ENCODE measurements at places on chromosomes 13 and 19. TPM values are rescaled to one million over a fixed set of nuclear protein-coding genes. Genes with fewer than 3 reads are reported as not detected.

GRCh38 chr13:22012686-22013085, 341.8 kb downstream of the FGF9 start:
- H3K36me3 ChIP-seq, result no peaks in the 10 kb centered on the region
- DNase-seq, result no peak
- no peak overlapping the region for H3K4me3 ChIP-seq
- no peaks in the 10 kb centered on the region for H3K27me3 ChIP-seq
- H3K4me1 ChIP-seq, result no peaks in the 10 kb centered on the region

DNA sequence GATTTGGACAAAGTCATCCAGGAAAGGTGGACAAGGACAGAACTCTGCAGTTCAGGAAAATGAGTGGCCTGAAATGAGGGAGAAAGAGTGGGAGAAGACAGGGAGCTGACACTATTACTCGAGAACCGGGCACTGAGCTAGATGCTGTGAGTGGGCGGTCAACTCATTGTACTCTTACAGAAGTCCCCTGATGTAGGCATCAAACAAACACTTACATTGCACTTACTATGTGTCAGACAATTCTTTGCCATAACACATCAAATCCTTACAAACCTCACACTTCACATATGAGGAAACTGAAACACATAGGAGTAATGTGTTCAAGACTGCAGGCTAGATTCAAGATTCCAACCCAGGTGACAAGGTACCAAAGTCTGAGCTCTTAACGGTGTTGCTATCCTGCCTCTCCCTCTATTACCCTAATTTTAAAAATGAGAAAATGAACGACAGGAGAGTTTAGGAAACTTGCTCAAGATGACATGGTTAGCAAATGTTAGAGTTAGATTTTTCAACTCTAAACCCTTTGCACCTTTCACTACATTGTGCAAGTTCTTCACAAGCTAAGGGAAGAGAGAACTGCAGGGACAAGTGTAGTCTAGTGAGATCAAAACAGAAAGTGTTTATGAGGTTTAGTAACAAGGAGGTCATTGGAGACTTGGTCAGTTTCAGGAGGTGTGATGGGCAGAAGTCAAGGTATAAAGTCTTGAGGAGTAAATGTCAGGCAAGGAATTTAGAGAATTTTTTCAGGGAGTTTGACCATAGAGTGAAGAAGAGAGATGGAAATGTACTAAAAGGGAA, 4.9 kb upstream of the MEDAG start:
- peaks cover 26% of the 10 kb centered on the region for H3K27me3 ChIP-seq
- H3K4me3 ChIP-seq, result no peak overlapping the region
- no peak overlapping the region for H3K27ac ChIP-seq

DNA sequence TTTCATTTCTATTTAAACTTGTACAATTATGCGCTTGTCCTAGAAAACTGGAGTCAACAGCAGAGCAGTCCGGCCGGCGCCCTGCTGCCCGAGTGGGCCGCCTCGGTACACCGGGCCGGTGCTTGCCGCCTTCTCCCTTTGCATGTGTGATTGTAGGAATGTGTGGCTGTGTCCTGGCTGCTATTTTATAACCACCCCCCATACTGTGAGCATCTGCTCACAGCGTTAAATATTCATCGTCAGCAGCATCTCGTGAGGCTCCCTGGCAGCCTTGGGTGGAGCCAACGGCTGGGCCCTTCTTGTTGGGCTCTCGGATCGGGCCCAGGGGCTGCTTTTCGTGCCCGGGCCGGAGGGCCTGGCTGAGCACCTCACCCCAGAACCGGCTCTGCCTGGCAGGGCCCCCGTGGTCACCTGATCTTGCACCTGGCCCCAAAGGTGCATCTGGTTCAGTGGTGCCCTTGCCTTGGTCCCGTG, 10.6 kb downstream of the PIAS4 start:
- peaks cover 6% of the 10 kb centered on the region for H3K36me3 ChIP-seq
- no peaks in the 10 kb centered on the region for H3K27me3 ChIP-seq
- no peak overlapping the region for H3K4me3 ChIP-seq
- peaks cover 4% of the 10 kb centered on the region for H3K4me1 ChIP-seq
- H3K27ac ChIP-seq, result no peak overlapping the region

DNA sequence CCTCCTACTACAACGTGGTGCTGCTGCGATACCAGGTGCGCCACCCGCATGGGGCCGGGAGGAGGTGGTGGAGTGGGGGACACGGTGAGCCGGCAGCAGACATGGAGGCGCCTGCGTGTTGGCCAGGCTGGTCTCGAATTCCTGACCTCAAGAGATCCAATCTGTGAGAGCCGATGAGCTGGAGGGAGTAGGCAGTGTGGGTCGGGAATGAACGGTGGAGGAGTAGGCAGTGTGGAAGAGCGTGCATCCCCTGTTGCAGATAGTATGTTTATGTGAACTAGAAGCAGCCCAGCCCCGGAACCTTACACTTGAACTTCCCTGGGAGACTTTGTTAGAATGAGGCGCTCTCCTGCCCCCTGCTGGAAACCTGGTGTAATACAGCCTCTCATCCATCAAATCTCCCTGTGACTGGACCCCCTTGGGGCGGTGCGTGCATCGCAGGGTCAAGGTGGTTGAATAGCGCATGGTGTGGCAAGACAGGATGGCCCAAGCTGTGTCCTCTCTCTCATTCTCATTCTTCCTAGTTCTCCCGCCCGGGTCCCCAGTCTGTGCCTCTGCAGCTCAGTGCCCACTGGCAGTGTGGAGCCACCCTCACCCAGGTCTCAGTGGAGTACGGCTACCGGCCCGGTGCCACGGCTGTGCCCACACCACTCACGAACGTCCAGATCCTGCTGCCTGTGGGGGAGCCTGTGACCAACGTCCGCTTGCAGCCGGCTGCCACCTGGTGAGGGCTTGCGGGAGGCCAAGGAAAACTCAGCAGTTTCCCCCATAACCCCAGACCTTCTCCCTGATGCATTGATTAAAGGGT, 10.5 kb upstream of the B3GNT3 start:
- no peak overlapping the region for H3K27ac ChIP-seq
- H3K4me1 ChIP-seq, result no peaks in the 10 kb centered on the region
- no peaks in the 10 kb centered on the region for H3K27me3 ChIP-seq

DNA sequence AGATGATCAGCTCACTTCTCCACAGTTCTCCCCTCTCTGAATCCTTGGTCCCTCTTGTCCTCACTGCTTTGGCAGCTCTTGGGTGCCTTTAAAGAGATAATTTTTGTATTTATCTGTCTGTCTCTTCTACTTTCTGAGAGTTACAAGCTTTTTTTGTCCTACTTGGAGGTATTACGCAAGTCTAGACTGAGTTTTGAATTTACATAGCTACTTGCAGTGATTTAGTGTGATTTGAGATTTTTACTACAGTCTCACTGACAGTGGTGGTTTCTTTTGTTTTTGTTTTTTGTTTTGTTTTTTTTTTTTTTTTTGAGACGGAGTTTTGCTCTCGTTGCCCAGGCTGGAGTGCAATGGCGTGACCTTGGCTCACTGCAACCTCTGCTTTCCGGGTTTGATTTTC, 22.1 kb downstream of the URI1 start:
- H3K4me1 ChIP-seq, result no peaks in the 10 kb centered on the region
- DNase-seq, result no peak
- no peak overlapping the region for H3K27ac ChIP-seq
- no peaks in the 10 kb centered on the region for H3K27me3 ChIP-seq
- no peak overlapping the region for H3K4me3 ChIP-seq

The LENG9 gene
- 18.2 TPM for total RNA-seq

The CCDC106 gene
- 2.6 TPM for total RNA-seq
